ENCODE measurements at places on chromosomes 7 and 10.

- DNase-seq = peak; percentile 32
Measured at GRCh38 chr7:138449580-138449979, 10.5 kb upstream of the TRIM24 start.

DNA sequence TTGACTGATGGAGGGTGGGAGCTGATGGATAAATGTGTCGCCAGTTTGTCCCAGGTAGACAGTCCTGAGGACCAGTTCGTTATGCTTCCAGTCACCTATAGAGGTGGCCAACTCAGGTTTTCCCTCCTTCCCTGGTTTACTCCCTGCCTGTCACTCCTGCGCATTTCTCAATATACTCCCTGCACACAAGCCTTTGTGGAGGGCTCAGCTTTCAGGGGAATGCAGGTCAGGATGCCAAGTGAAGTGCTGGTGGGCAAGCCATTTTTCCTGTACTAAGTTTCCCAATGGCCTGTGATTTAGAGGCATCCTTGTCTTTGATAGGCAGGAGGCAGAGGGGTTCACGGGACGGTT is 473.5 kb upstream of the ZMIZ1 start:
- DNase-seq = no peak

DNA sequence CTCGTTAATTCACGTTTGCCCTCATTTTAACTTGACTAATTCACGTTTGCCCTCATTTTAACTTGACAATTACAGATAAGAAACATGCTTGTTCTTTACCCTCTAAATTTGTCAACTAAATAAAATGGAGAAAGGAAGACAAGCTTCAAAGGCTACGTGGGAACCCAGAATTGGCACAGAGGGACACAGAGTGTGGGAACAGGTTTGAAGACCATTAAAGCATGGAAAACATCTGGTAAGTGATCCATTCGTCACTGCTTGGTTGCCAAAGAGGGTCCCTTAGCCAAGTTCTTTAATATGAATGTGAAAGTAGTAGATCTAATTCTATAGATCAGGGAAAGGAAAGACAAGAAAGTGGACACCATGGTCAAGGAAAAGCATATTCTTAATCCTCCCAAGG is 57.2 kb downstream of the ITIH5 start:
- DNase-seq = no peak

DNA sequence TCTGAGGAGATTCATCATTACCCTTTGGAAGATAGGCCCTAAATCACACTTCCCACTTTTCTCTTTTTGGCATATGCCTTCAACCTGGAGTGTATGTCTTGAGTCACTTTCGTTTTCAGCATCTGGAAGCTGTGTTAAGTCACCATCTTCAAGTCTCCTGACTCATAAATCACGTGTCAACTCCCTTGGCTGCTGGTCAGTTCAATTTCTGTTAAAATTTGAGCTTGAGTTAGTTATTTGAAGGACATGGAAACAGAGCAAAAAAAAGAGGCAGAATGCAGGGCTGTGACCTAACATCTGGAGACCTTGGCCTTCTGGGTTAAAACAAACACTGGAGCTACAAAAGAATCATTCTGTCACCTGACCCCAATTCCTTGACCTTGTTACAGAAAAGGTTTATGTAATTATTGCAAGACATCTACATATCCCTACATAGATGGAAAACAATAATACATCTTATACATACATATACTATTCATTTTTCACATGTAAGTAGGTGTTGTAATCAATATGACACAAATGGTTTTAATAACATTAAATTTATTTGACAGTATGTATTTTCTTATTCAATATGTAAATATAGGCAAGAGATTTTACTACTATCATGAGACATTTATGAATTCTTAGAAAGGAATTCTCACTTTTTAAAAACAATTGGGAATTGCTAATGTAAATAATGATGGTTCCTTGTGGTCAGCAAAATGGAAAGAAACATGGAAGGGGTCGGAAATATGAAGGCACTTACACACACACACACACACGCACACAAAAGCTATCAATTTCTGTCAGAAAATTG is 169.7 kb upstream of the PHYHIPL start:
- DNase-seq = peak; percentile 91

DNA sequence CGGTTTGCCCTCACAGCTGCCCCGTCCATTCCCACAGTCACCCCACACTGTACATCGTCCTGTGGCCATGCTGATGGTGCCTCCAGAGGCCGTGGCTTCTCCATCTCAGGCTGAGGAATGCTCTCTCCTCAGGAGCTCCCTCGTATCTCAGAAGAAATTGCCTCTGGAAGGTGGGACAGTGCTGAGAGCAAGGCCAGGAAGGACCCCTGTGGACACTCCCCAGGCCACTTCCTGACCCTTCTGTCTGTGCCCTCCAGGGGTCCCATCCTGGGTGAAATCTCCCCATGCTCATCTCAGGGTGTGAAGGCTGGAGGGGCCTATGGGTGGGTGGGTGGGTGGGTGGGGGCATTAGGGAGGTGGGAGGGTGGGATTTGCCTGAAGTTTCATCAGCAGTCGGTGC is 454.3 kb downstream of the PLXNA4 start:
- DNase-seq = no peak

GRCh38 chr10:14318007-14318406 is 12.7 kb downstream of the FRMD4A start:
- no peak for DNase-seq

GRCh38 chr10:26914898-26915297 is 54.1 kb upstream of the ABI1 start:
- no peak for DNase-seq

GRCh38 chr7:33444511-33444910 is 315.1 kb downstream of the BBS9 start:
- DNase-seq = no peak

DNA sequence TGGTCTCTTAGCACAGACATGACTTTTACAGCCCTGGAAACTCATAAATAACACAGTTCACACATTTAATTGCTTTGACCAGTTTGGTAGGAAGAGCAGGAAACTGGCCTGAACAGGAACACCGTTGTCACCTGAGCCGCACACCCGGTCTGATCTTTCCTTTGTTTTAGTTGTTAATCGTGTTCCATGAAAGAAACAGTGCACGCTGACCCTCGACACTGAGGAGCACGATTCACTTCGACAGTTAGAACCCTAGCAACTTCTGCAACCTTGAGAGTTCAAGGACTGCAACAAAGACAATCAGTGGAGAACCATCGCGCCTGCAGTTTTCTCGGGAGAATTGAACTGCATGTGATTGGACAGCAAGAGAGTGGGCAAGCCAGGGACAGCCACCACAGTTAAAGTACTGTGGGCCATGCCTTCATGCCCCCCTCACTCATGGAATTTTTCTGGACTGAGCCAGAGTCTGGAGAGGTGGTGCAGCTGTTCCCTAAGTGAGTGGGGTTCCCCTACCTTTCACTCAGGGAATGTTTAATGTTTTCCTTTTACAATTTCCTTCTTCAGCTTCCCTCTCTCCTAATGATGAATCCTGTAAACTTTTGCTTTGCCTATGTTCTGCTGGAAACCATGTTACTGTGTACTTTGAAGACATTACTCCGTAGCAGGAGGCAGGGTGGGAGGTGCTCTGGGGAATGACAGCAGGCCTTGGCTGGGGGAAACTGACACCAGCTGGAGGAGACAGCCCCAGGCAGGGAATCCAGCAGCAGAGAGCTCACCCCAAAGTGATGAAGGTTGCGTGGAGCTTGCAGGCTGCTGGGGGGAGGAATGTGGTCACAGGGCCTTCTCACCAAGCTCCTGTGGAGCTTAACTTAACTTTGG is 198.7 kb downstream of the ZNF438 start:
- no peak for DNase-seq

GRCh38 chr7:27611059-27611458 is 51.6 kb downstream of the HIBADH start:
- no peak for DNase-seq

- peak; percentile 67 for DNase-seq
Measured at GRCh38 chr7:37833107-37833817, 15.1 kb upstream of the NME8 start.

- DNase-seq = no peak
Measured at GRCh38 chr10:62112300-62112699, 156.3 kb downstream of the RTKN2 start.

DNA sequence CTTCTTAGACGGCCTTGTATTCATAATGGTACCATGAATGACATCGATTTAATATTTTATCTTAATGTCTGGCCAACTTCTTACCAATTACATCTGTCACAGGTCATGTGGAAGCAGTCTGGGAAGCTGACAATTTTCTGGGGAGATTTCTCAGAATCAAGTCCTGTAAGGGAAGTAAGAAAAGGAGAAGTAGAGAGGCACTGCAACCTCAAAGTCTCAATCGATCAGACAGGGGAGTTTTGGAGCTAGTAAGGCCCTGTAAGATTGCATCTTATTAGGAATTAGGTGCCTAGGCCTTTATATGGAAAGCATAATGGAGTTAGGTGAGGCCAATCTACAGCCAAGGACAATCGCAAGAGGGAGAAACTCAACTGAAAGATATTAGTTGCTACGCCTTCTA is 694.6 kb upstream of the SORCS1 start:
- no peak for DNase-seq

DNA sequence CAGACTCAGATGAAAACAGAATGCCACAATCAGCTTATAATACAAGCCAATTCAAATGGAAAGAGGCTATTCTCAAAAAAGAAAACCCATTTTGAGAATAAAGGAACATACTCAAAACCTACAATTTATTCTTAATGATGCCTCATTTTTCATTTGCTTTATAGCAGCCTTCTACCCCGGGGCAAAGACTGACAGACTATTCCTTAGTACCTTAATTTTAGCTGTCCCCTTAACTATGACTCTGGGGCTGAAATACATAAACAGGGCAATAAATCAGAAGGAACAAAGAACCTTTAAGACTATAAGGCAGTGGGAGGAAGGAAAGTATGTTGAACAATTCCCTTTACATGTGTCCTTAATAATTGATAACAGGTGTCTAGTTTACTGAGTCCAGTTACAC is 76.8 kb downstream of the TMEM106B start:
- no peak for DNase-seq

DNA sequence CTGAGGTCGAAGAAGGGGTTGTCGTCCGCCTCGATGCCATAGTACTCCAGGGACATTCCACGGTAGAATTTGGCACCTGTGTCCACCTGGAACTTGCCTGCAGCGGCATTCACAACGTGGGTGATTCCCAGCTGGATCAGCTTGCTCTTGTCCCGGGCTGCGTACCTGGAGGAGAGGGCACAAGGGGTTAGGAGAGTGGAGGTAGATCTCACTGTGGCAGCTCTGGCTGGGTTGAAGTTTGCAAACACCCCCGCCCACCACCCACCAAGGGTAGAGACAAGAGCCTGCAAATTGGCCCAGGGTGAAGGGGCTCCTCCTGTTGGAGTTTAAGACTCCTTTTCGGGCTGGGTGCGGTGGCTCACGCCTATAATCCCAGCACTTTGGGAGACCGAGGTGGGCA is 15.8 kb upstream of the SAMD8 start:
- DNase-seq = no peak

- no peak for DNase-seq
Measured at GRCh38 chr7:137403353-137403695, 59.8 kb upstream of the PTN start.

DNA sequence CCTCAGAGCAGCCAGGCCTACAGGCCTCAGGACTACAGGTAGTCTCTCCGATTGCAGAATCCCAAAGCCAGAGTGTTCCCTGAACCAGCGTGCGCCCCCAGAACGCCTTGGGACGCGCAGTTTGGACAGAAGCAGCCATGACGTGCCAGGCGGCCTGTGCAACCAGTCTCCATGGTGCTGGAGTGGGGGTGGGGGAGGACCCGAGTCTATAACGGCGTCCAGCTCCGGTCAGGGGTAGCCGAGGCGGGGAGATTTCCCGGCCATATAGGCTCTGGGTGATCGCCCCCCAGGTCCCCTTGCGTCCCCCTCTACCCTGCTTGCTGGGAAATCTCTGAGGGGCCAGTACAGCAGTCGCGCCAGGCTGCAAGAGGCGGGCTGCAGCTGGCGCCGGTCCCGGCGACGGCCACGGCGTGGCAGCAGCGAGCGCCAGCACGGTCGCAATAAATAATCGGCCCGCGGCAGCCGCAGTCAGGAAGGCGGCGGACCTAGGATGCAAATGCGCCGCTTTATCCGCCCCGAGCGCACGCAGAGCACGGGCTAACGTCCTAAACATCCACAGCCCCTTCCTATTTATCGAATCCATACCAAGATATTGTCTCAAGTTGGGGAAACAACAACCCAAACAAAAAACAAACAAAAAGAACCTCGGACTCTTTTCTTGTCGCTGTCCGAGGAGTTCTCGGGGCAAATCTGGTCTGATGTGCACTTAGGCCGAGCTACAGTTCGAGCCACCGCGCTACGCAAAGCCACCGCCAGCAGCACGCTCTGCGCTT is 1.6 kb downstream of the HOXA3 start:
- DNase-seq = peak; percentile 93

- no peak for DNase-seq
Measured at GRCh38 chr10:62632071-62632809, 172.3 kb upstream of the ADO start.

- peak; percentile 64 for DNase-seq
Measured at GRCh38 chr10:659688-660141, 29.8 kb downstream of the DIP2C start.

- DNase-seq = peak; percentile 82
Measured at GRCh38 chr7:104980841-104981671, 32.9 kb upstream of the KMT2E start.

GRCh38 chr7:76352193-76352592 is 6.6 kb downstream of the YWHAG start:
- no peak for DNase-seq

DNA sequence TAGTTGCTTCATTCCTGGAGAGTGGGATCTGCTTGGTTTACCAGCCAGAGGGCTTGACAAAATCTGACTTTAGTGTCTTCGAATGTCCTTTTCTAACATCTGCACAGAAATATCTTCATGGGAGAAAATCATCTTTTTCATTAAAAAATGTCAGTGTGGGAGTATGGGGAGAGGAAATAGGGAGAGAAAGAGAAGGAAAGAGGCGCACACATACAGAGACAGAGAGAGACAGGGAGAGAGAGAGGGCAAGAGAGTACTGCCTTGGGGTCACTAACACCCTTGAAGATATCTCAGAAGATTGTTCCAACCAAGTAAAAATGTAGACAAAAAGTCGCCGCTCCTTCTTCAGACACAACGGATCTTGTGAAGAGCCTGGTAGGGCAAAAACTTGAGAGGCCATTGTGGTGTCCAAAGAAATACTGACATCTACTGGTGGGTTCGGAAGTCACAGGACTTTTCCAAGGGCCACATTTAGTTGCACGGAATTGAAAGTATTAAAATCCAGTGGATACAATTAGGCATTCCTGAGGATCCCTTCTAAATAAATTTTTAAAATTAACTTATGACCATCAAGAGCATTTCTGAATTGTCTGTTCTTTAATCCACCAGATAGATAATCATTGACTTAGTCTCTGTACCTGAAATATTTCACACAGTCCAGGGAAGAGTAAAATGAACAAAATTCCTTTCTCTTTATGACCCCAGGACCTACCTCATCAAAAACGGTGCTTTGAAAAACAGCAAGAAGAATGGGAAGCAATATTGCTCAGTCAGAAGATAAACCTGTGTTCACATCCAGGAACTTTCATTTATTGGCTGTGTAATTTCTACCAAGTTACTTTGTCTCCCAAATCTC is 29.7 kb downstream of the VIM start:
- DNase-seq = peak; percentile 66

GRCh38 chr7:74306004-74306729 is 17.0 kb downstream of the CLIP2 start:
- DNase-seq = no peak

All from ACHN (cell line).